Large intestine (tissue), 12 donors: ENCODE measurements at places on chromosomes 4 and X. TPM values are rescaled to one million over a fixed set of nuclear protein-coding genes. Genes with fewer than 3 reads are reported as not detected.

Gene WDR17
- 3.2 TPM for polyA plus RNA-seq

Gene NLRP2B
- polyA plus RNA-seq, result 0.03 TPM

GRCh38 chrX:12974796-12975669 is at the start of gene TMSB4X:
TSS of gene TMSB4X (plus strand) at chrX:12975110.
- peak; percentile 87 for DNase-seq

DNA sequence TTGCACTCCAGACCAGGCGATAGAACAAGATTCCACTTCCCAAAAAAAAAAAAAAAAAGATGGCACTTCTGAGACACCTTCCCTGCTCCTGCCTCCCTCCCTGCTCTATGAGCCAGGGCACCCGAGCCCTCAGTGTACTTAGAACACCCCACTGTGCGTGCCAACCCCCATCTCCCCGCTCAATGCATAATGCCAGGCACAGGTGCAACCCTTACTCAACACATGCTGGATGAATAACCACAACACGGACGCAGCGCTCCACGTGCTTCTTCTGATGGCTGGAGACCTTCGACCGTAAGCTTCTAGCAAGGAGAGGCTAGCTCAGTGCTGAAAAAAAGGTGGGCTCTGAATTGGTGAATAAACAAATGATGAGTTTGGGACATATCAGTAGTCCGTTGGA is 19.9 kb upstream of the IRAK1 start:
- no peak for DNase-seq

DNA sequence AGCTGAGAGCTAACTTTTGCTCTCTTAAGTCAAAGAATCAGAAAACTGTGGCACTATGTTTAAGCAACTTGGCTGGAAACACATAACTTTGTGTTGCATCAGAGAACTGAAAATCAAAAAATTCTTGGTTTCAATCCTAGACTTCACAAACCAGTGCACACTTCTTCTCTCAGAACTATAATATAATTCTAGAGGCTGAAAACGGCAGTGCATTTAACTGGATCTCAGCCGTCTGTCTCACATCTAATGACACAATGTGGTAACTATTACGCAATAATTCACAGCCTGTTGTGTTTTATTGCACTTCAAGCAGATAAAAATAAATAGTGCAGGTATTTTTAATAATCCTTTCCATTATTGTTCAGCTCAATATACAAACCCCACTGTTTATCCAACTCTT is 260.6 kb upstream of the DIAPH2 start:
- no peak for DNase-seq

- peak; percentile 27 for DNase-seq
Measured at GRCh38 chr4:138953961-138954371, 61.6 kb upstream of the NOCT start.

Gene C4orf51
- polyA plus RNA-seq, result not detected

Gene PF4V1
- 0.24 TPM for polyA plus RNA-seq

DNA sequence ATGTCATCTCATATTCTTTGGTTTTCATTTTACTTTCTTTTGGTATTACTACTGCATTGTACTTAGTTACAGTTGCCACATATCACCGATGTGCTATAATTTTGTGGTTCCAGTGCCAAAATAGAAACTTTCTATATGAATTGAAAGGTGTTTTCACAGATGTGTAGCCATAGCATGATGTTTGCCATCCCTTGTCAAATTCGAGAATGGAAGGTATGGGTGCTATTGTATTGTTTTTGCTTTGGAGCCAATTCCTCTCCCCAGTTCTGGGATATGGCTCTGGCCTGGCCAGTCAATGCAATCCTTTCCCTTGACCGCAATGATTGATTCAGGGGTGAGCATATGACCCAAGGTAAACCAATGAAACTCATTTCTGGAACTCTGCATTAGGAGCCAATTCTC is 86.2 kb upstream of the RPS6KA3 start:
- DNase-seq, result no peak

GRCh38 chr4:16583764-16584163 is 314.7 kb downstream of the LDB2 start:
- DNase-seq, result no peak

DNA sequence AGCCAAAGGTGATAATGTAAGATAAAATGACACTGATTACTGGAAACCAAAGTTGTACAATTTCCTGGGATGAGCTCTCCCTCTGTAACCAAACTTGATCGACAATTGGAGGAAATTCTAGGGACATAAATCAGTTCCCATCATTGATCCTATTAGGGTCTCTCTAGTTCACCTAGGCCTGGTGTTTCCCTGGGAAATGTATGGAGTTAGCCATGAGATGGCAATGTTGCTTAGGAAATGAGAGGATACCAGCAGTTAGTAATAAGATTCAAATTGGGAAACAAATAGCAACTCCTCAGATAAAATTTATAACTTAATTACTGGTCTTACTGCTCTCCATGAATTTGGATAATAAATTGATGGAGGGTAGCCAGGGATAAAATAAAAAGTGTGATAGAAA is 52.2 kb downstream of the SPATA18 start:
- no peak for DNase-seq

Gene SH3BP2
- 45.9 TPM for polyA plus RNA-seq

DNA sequence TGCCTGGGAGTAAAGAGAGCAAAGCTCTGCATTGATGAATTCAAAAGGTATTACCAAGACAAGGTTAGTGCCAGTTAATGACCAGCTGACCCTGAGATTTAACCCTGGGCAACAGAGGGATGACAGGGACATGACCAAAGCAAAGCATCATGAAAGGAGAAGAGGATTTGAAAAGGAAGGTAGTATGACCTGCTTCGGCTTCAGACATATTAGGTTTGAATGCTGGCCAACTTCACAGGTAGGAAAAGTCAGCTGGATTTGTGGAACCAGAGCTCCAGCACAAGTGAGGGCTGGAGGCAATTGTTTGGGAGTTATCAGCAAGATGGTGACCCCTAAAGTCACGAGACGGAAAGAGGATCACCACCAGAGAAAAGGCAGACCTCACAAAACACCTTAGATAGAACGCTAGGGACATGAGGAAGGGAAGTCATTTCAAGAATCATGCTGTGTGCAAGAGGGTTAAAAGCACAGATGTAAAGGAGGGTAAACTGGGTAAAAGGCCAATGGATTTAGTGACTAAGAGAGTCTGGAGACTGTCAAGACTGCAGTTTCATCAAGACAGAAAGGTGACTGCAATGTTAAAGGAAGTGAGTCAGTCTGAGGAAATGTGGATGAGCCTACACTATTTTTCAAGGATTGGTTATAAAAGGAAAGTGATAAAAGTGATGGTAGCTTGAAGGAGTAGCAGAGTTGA is 45.6 kb downstream of the SH3RF1 start:
- DNase-seq, result peak; percentile 72

Gene PAGE2
- 0.15 TPM for polyA plus RNA-seq

- peak; percentile 70 for DNase-seq
Measured at GRCh38 chr4:148445071-148445859, 3.1 kb upstream of the NR3C2 start.

GRCh38 chr4:113756005-113756410 is 5.5 kb downstream of the CAMK2D start:
- no peak for DNase-seq

Gene ARR3
- 0.43 TPM for polyA plus RNA-seq

Gene ARHGAP24
- polyA plus RNA-seq, result 6.7 TPM

Gene PDCL2
- polyA plus RNA-seq, result not detected

Gene NUDT6
- polyA plus RNA-seq, result 8.6 TPM

Gene PAQR3
- 14.7 TPM for polyA plus RNA-seq

- DNase-seq, result no peak
Measured at GRCh38 chr4:174873931-174874330, 44.2 kb upstream of the ADAM29 start.

Gene LRIT3
- polyA plus RNA-seq, result 0.31 TPM

- DNase-seq, result no peak
Measured at GRCh38 chrX:132821974-132822633, 136.3 kb downstream of the HS6ST2 start.

DNA sequence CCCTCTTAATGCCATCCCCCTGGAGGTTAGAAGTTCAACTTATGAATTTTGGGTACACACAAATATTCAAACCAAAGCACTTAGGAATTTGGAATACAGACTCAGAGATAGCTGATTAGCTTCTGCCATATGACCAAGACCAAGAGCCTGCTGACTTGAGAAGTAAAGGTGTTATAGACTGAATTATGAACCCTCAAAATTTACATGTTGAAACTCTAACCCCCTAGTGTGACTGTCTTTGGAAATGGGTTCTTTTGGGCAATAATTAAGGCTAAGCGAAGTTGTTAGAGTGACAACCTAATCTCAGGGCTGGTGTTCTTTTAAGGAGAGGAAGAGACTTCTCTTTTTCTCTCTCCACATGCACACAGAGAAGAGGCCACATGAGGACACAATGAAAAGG is 151.2 kb downstream of the COX18 start:
- no peak for DNase-seq

Gene OPN1MW3
- not detected for polyA plus RNA-seq

Gene PCSK1N
- polyA plus RNA-seq, result 178 TPM

Gene COX7B2
- polyA plus RNA-seq, result not detected

- DNase-seq, result peak; percentile 65
Measured at GRCh38 chr4:54228056-54228527, 1.0 kb upstream of the PDGFRA start.

Gene EFHC2
- polyA plus RNA-seq, result 2.2 TPM

DNA sequence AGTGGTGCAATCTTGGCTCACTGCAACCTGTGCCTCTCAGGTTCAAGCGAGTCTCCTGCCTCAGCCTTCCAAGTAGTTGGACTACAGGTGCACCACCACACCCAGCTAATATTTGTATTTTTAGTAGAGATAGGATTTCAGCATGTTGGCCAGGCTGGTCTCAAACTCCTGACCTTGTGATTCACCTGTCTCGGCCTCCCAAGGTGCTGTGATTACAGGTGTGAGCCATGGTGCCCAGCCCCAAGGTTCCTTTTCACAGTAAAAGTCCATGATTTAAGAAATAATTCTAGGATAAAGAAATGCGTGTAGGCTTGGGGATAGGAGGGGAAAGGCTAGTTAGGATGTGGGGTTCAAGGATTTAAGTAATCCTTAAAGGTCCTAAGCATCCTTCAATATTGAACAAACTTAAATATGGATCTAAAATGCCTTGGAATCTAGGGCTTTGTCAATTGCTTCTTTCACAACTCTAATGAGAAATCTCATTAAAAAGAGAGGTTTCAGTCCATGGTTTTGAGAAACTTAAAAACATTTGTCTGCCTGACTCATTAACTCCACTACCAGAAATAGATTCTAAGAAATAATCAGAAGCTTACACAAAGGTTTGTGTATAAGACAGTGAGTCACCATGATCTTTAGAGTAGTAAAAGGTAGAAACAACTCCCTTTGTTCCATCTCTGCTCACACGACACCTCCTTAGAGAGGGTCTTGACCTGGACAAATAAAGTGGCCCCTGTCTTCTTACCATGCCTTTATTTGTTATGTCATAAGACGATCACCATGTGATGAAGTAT is 203.2 kb downstream of the PTTG2 start:
- no peak for DNase-seq

DNA sequence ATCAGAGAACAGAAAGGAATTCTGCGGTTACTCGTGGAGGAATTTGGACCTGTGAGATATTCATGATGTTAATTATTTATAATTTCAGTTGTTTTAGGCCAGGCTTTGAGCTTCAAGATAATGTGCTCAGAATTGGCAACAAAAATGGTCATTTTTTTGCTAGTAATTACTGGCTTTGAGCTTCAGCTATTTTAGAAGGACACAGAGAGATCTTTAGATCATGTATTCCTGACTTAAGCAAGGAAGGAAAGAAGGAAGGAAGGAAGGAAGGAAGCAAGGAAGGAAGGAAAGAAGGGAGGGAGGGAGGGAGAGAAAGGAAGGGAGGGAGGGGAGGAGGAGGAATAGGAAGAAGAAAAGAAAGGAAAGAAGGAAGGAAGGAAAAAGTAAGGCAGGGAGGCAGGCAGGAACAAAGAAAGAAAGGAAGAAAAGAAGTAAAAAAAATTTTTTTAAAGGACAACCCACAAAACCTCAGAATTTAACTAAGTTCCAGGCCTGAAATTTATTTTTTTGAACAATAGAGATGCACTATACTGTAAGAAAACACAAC is 277.9 kb upstream of the KLF3 start:
- DNase-seq, result no peak

Gene MED14
- 69.1 TPM for polyA plus RNA-seq

Gene SHISA3
- polyA plus RNA-seq, result 13.2 TPM

Gene MGAT4D
- not detected for polyA plus RNA-seq

Gene RIBC1
- polyA plus RNA-seq, result 1.7 TPM

DNA sequence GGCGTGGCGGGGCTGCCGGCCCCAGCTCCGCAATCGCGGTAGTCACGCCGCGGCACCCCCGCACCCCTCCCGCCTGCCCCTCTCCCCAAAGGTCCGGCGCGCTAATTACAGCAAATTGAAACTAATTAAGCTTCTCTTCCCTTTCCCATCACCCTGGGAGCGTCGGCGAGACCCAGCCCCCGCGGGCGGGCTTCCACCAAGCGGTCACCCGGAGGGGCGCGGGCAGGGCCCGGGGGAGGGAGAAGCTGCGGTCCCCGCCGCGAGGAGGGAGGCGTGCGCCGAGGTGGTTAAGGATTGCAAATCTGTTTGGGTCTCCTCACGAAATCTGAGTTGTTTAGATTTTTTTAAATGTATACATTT is 13.1 kb downstream of the ARX start:
- DNase-seq, result no peak

DNA sequence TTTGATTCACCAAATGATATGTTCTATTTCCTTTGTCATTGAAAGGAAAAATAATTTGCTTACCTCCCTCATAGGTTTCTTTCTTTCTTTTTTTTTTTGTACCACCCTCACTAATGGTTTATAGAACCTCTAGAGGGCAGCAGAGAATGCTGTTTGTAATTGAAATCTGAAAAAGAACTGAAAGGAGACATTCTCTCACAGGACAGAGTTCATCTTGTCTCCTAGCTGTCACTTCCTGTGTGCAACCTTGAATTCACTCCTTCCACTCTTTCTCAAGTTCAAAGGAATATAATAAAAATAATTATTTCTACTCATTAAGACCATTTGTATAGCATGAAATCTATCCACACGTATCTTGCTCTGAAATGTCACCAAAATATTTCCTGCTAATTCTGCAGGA is 51.0 kb downstream of the GUCY1B1 start:
- DNase-seq, result peak; percentile 80

Gene CT55
- polyA plus RNA-seq, result 0.06 TPM

Gene GYPA
- polyA plus RNA-seq, result 3.5 TPM

- DNase-seq, result no peak
Measured at GRCh38 chr4:160423879-160424451, 1321.1 kb downstream of the RAPGEF2 start.

GRCh38 chrX:20433388-20433775 is 166.7 kb upstream of the RPS6KA3 start:
- DNase-seq, result no peak
